ENCODE measurements at places on chromosomes 2 and 18.

GRCh38 chr2:195279840-195280427, 377.1 kb upstream of the SLC39A10 start:
- DNase-seq: no peak

DNA sequence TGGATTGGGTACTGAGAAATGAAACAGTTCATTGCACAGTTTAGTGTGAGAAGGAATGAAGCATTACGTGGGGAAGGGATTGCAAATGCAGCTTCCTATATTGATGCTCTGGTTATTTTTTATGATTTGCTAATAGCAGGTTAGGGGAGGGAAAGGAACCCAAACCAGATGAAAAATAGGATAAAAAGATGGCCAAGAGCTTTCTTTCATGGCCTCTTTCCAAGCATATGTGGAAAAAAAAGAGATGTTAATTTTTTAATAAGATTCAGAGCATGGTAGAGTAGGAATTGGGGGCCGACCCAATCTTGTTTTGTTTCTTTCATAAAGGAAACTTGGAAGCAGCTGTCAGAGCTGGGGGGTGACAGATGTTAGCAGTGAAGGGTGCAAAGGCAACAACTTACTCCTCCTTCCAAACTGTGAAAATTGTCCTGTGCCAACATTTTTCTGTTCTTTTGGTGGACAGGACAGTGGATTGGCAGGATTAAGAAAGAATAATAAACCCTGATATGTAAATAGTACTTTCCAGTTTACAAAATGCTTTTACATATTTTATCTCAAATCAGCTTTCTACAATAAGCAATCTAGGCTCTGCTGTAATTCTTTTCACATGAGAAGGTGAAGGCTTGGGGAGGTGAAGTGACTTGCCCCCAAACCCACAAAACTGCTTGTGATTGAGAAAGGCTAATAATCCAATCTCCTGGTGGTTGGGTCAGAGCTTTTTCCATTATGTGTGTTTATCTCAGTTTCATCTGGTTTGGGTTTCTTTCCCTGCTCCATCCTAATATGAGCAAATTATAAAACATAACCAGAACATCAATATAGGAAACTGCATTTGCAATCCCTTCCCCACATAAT, 270.1 kb downstream of the ETAA1 start:
- no peak for DNase-seq

DNA sequence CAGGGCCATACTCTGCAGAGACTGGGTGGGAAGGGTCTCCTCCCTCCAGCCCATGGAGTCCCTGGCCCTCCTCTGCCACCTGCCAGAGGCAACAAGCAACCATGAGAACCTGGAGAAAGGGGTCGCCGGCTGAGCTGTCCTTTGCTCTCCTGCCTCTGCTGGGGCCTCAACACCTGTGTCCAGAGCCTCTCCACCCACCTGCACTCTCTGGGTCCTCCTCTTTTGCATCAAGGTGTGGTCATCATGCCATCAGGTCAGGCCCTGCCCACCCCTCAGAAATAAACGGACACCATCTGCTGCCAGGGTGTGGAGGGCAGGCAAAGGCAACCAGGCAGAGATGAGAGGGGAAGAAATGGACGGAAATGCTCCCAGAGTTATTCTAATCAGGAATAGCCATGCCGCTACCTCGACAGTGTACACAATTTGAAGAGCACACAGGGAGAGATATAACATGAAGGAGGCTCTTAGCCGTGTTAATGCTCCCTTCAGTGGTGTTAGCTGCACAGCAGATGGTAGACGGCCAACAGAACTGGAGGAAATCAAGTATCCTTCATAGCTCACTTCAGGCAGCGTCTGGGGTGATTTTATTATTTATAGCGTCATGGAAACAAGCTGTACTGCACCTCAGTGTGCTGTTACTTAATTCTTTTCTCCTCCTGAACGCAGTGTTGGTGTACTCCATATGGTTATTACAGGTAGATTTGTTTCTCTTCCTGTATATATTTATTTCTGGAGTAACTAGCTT, 247.9 kb downstream of the TSN start:
- DNase-seq: no peak

- DNase-seq: no peak
Observed at GRCh38 chr2:240240781-240241180, 100.3 kb upstream of the OTOS start.

- no peak for DNase-seq
Observed at GRCh38 chr2:174722942-174723592, 41.2 kb downstream of the CHRNA1 start.

- DNase-seq: no peak
Observed at GRCh38 chr2:134764164-134764563, 45.4 kb upstream of the TMEM163 start.

- DNase-seq: no peak
Observed at GRCh38 chr18:22409445-22409844, 8.3 kb downstream of the CTAGE1 start.

GRCh38 chr2:168992026-168992425, 39.1 kb downstream of the ABCB11 start:
- no peak for DNase-seq

DNA sequence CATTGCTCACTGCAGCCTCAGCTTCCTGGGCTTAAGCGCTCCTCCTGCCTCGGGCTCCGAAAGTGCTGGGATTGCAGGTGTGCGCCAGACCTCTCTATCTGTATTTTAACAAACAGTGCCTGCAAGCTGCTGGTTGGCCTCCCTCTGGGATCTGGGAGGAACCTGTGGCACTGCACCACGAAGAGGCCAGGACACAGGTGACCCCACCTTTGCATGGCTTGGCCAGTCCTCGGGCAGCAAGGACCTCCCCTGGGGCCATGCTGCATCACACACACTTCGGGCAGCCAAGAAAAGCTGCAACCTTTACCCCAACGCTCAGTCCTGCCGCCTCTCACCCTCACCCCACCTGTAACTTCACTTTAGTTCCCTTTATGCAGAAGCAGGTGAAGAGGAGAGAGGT, 70.0 kb downstream of the PXDN start:
- no peak for DNase-seq

DNA sequence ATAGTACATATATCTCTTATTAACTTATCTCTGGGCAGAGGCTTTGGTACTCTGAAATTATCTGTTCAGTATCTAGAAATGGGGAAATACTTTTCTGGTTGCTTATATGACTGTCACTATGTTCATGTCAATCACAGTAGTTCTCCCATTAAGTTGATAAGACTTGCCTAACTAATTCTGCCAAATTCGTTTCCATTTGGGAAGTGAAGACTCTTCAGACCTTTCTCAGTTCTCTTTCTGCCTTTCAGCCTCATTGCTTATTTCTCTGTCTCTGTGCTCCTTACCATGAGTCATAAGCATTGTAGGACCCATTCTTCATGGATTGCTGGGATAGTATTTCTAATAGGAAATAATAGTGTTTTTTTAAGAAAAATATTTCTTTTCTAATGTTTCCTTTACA, 113.5 kb downstream of the PHLPP1 start:
- no peak for DNase-seq

GRCh38 chr2:126722546-126722945, 66.6 kb downstream of the GYPC start:
- no peak for DNase-seq

DNA sequence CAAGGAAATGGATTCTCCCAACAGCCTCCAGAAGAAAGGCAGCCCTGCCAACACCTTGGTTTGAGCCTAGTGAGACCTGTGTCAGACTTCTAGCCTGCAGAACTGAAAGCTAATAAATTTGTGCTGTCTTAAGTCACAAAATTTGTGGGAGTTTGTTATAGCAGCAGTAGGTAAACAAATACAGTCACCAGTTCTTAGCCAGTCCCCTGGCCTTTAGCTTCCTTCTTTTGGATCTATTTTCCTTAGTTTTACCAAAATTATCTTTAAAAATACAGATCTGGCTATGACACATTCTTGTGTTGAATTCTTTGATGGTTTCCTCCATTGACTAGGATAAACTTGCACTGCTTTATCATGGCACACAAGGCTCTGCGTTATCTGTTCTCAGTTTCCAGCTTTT, 697.9 kb upstream of the FANCL start:
- DNase-seq: no peak

GRCh38 chr18:72742002-72742401, 125.8 kb downstream of the NETO1 start:
- no peak for DNase-seq

DNA sequence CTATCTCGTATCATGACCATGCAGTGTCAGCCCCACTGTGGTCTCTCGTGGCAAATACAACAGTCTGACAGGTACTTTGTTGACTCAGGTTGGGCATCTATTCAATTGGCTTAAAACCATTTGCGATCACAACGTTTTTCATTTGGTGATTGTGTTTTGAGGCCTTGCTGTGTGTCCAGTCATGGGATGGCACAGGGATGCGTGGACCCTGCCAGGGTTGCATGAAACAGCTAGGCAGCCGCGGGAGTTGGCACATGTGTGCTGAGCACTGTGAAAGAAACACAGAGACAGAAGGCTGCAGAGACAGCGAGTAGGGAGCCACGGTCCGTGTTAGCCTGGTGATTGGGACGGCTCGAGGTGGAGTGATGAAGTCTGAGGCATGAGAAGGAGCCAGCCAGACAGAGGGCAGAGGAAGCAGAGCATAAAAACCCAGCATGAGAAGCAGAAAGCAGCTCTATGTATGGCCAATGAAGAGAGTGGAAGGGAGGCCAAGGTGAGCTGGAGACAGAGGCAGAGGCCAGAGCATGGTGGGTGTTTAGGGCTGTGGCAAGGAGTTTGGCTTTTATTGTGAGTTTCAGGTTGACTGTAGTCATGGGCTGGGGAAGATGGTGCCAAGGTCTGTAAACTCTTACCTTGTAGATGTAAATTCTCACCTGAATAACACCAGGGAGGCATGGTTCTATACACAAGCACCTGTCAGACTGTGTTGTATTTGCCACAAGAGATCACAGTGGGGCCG, 31.8 kb upstream of the IL1R1 start:
- no peak for DNase-seq

DNA sequence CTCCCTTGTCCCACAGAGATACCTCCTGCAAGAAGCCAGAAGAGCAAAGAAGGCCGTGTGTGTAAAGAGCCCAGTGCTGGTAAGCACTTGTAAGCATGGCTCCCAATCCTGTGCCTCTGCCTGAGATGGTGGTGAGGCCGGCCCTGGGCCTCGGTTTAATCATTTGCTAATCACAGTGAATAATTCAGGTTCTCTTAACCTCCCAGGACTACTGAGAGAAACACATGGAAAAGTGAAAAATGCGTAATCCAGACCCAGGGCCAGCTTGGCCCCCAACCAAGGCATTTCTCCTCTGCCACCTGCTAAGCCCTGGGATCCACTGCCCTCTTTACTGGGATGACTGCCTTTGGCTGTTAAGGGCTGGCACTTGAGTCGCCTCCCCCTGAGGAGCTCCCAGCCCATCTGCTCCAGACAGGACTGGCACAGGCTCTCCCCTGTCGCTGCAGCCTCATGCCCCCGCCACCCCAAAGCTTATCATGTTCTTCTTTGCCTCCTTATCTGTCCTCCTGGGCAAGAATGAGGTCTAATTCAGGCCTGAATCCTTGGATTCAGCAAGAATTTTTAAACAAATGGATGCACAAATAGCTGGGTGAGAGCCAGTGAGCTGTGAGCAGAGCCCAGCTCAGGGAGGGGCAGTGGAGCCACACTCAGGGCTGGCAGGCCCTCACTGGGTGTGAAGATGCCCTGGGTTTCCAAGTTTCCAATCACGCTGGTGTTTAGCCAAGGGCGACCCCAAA, 193.9 kb upstream of the HS6ST1 start:
- peak; percentile 52 for DNase-seq

GRCh38 chr2:30756051-30756719, 51.1 kb downstream of the CAPN13 start:
- DNase-seq: no peak

- DNase-seq: no peak
Observed at GRCh38 chr2:86697551-86698104, 22.5 kb upstream of the RMND5A start.

GRCh38 chr2:230984393-230985220, 11.3 kb upstream of the SPATA3 start:
- DNase-seq: no peak

DNA sequence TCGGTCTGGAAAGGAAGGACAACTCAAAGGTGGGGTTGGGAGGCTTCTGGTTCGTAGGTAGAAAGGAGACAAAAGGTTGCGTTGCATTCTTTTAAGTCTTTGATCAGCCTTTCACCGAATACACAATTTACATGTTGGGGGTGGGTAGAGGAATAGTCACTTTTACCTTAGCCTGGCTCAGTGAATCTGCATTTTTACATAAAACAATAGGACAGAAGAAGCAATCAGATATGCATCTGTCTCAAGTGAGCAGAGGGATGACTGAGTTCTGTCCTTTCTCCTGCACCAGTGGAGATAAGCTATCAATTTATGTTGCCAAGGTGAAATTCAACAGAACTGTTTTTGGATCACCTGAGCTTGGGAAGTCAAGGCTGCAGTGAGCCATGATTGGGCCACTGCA, 173.7 kb downstream of the ZEB2 start:
- peak; percentile 60 for DNase-seq

DNA sequence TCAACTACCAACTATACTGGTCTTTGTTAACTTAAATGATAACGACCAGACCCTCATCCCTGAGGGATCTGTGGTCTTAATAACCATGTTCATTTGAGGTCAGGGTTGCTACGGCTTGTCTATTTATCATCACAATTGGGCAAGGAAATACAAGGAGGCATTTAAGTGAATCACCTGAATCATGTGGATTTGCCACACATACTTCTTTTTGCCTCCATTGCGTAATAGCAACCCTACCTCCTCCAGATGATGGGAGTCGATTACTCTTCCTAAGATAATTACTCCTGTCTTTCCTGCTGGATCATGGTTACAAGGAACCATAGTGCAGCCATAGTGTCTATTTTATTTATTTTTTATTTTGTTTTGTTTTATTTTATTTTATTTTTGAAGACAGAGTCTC, 42.2 kb downstream of the TAF4B start:
- no peak for DNase-seq

DNA sequence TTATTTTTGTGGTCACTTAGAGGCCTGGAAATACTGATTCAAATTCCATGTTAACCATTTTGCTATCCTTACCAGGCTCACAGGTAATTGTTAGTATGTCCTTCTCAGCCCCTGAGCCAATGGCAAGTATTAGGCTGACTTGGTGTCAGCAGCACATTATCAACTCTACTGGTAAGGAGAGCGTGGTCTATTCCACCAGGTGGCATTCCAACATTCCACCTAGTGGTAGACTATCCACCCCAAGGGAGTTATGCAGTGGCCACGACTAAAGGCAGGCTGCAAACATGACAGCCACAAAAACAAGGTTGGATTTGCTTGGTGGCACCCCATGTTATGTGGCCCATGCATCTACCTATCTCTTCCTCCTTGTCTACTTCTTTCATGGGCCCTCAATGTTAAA, 31.8 kb upstream of the GCC2 start:
- peak; percentile 32 for DNase-seq

DNA sequence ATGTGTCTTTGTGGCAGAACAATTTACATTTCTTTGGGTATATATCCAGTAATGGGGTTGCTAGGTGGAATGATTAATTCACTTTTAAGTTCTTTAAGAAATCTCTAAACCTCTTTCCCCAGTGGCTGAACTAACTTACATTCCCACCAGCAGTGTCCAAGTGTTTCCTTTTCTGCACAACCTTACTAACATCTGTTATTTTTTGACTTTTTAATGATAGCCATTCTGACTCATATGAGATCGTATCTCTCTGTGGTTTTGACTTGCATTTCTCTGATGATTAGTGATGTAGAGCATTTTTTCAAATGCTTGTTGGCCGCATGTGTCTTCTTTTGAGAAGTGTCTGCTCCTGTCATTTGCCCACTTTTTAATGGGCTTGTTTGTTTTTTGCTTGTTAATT, 43.1 kb upstream of the PTH2R start:
- peak; percentile 57 for DNase-seq

Data from hematopoietic multipotent progenitor cell treated with erythropoietin and hydrocortisone succinate and interleukin-3 and kit ligand, for 8 days (in vitro differentiated cells).